ENCODE measurements at places on chromosomes 11 and 22. TPM values are rescaled to one million over a fixed set of nuclear protein-coding genes. Genes with fewer than 3 reads are reported as not detected.

- no peak for DNase-seq
Measured at GRCh38 chr11:73384531-73384871, 8.3 kb downstream of the RELT start.

- DNase-seq: no peak
Measured at GRCh38 chr22:31848411-31848810, 94.6 kb downstream of the DEPDC5 start.

The MMP1 gene
- total RNA-seq: 24.6 TPM

The CNGA4 gene
- total RNA-seq: 0.17 TPM

The TMEM151A gene
- 20.6 TPM for total RNA-seq

The C1QTNF4 gene
- total RNA-seq: 0.73 TPM

GRCh38 chr11:35909511-35910265, 34.2 kb upstream of the LDLRAD3 start:
- DNase-seq: no peak

DNA sequence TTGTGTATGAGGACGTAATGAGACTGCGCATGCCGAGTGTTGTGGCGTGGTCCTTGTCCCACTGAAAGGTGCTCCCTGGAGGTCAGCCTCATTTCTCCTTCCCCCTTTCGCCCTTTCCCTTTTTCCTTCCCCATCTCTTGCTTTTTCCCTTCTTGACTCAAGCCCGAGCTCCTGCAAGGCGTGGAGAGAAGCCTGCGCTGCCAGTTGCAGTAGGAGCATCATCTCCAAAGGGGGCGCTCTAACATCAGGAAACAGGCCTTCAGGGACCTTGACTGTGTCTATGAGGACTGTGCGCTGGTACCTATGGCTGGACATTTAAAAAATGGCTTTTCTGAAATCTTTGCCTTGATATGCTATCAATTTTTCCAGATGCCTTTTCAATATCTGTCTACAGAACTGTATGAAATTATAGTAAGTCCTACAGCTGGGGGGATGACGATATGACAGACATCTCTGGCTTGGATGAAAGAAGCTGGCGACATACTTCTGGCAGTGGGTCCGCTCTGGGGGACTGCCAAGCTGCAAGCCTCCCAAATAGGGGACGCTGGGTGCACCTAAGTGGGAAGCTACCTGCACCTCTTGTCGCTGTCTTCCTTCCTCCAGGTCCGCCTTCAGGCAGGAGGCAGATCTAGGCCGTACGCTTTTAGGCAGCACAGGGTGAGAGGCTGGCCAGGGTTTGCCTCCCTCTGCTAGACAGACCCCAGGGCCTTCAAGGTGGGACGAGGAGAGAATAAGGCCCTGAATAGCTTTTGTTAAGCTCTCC, 96.5 kb downstream of the NXPE2 start:
- peak; percentile 86 for DNase-seq

Measured in hepatocyte (in vitro differentiated cells).